HepG2 (cell line): ENCODE measurements at places on chromosomes 12 and 14. TPM values are rescaled to one million over a fixed set of nuclear protein-coding genes. Genes with fewer than 3 reads are reported as not detected.
A peak's percentile ranks its signal among the peaks of the same experiment; 100 is the strongest.

DNA sequence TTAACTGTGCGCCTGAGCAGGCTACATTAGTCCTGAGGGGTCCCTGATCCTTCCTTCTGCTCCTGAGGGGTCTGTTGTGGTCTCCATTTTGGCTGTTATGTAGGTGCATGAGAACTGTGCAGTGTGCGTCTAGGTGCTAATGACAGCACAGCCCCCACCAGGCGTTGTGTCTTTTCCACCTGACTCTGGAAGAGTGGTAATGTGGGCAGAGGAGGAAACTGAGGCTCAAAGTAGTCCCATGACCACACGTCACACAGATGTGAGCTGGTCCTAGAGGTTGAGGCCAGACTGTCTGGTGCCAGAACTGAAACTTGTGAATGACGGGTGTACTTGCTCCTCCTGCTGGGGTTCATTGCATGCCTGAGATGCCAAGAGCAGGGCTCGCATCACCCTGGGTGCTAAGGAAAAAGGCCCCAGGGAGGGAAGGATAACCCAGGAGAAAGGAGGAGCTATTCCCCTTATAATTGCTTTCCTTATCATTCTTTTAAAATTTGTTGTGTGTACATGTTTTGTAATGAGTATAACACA lies 111.8 kb downstream of the SLC25A47 start:
- no peaks in the 10 kb centered on the region for H3K27me3 ChIP-seq
- H3K4me3 ChIP-seq = no peak overlapping the region
- no peak overlapping the region for H3K27ac ChIP-seq
- no peaks in the 10 kb centered on the region for H3K36me3 ChIP-seq
- H3K4me1 ChIP-seq = peaks cover 25% of the 10 kb centered on the region

GRCh38 chr14:92122761-92123160 lies 992 bp downstream of the CPSF2 start:
- DNase-seq = no peak
- H3K4me1 ChIP-seq = peaks cover 37% of the 10 kb centered on the region
- peak overlapping the region; percentile 94 for H3K27ac ChIP-seq
- H3K27me3 ChIP-seq = no peaks in the 10 kb centered on the region; the same call in 2 of the 3 replicates
- H3K4me3 ChIP-seq = peak overlapping the region; percentile 97
- H3K36me3 ChIP-seq = no peaks in the 10 kb centered on the region; the same call in 1 of the 3 replicates

DNA sequence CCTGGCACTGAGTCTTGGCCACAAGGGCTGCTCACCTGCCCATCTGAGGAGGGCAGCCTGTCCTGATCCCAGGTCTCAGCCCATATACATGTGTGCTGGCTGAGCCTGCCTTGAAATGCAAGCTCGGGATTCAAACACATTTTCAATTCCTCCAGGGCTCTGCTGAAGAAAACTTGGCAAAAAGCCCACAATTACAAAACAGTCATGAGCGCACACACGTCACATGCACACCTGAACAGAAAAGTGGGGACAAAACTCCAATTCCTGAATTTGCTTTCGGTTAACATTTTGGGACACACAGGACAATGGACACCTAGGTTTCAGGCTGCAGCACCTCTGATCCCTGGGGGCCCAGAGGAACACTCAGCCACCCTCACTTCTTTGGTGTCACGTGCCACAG lies 113.9 kb downstream of the RBM19 start:
- no peaks in the 10 kb centered on the region for H3K27me3 ChIP-seq
- no peak overlapping the region for H3K27ac ChIP-seq
- H3K36me3 ChIP-seq = peaks cover 23% of the 10 kb centered on the region

- peaks cover 27% of the 10 kb centered on the region; the same call in 2 of the 3 replicates for H3K27me3 ChIP-seq
- no peak overlapping the region for H3K27ac ChIP-seq
- H3K4me3 ChIP-seq = no peak overlapping the region
- no peaks in the 10 kb centered on the region for H3K4me1 ChIP-seq
These were observed 87.5 kb downstream of the SPTB start for GRCh38 chr14:64792231-64792630.

DNA sequence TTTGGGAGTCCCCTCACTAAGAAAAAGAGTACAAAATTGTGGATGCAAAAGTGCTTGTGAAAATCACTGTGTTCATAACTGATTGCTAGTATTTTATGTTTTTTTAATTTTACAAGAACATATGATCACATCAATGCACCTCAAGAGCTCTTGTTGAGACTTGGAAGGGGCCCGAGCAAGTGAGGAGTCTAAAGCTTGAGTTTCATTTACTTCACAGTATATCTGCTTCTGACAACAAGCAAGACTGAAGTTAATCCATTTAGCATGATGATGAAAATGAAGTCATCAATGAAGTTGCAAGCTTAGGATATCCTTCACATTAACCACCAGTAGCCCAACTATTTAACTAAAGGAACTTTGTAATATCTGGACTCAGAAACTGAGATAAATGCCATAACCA lies 182.5 kb upstream of the DIO2 start:
- H3K27me3 ChIP-seq = no peaks in the 10 kb centered on the region
- no peak overlapping the region for H3K27ac ChIP-seq
- H3K36me3 ChIP-seq = no peaks in the 10 kb centered on the region

DNA sequence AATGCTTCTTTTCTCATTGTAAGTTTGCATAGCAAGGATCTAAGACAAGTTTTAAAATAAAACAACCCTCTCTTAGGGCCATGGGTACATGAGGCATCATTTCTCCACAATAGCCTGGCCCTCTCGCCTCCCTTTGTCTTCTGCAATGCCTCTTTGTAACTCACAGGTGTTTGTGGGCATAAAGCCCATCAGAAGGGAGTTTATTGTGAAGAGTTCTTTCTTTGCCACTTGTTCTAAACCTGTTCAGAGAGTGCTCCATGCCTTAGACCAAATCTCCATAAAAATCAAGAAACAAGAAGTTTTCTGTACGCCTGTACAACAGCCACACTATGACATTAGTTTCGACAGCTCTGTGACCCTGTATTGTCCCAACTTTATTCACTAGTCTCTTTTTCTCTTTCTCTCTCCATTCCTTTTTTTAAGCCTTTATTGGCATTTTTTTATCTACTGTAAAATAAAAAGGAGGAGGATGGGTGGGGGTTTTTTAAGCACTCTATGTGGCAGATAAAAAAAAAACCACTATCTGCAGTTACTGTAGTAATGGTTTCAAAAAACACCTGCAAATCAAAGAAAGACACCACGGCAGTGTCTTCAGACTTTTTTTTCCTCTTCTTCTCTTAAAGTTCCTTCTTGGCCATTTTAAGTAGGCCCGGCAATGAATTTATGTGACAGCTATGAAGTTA lies 1.6 kb downstream of the C12orf42 start:
- no peaks in the 10 kb centered on the region for H3K36me3 ChIP-seq
- H3K4me1 ChIP-seq = no peaks in the 10 kb centered on the region
- H3K4me3 ChIP-seq = no peak overlapping the region
- no peak overlapping the region for H3K27ac ChIP-seq

Gene NXPH4
- total RNA-seq = not detected in 2 replicates

Gene TCL1B
- not detected in 2 replicates for total RNA-seq

Gene PTPRB
- 0.02 TPM in 1 of 2 replicates, not detected in the other for total RNA-seq

Gene C12orf42
- not detected in 2 replicates for total RNA-seq

Gene ASB2
- total RNA-seq = 0.46 and 0.82 TPM in 2 replicates
